ENCODE measurements at places on chromosomes 16 and 17. TPM values are rescaled to one million over a fixed set of nuclear protein-coding genes. Genes with fewer than 3 reads are reported as not detected.

The FNDC8 gene
- total RNA-seq: not detected

The SLC25A39 gene
- 91.6 TPM for total RNA-seq

The SPATA20 gene
- total RNA-seq: 37.5 TPM

The CEP112 gene
- total RNA-seq: 64.9 TPM

The NPW gene
- total RNA-seq: 0.36 TPM

The ZP2 gene
- not detected for total RNA-seq

The EPX gene
- total RNA-seq: not detected

The DBNDD1 gene
- 1.8 TPM for total RNA-seq

The ADAM11 gene
- 0.53 TPM for total RNA-seq

Measured in sciatic nerve (tissue), 2 donors.